ENCODE measurements at places on chromosomes 7 and 10.

- DNase-seq: peak; percentile 77
Measured at GRCh38 chr10:17229967-17230682, 2.1 kb downstream of the VIM start.

DNA sequence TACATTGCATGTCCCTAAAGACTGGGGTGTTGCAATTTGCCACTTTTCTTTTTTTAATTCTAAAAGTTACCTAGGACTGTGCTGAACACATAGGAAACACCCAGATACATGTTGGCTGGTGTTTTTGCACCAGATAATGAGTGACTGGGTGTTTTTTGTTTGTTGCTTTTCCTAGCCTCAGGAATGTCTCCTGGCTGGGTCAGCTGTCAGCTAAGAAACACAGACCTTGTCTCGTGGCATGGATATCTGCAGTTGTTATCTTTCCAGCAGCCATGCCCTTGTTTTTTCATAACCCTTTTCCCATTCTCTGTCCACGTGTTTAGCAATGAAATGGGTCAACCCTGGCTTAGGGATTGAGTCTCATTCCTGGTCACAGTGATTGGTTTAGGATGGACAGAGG is 433.9 kb upstream of the ZMIZ1 start:
- no peak for DNase-seq

DNA sequence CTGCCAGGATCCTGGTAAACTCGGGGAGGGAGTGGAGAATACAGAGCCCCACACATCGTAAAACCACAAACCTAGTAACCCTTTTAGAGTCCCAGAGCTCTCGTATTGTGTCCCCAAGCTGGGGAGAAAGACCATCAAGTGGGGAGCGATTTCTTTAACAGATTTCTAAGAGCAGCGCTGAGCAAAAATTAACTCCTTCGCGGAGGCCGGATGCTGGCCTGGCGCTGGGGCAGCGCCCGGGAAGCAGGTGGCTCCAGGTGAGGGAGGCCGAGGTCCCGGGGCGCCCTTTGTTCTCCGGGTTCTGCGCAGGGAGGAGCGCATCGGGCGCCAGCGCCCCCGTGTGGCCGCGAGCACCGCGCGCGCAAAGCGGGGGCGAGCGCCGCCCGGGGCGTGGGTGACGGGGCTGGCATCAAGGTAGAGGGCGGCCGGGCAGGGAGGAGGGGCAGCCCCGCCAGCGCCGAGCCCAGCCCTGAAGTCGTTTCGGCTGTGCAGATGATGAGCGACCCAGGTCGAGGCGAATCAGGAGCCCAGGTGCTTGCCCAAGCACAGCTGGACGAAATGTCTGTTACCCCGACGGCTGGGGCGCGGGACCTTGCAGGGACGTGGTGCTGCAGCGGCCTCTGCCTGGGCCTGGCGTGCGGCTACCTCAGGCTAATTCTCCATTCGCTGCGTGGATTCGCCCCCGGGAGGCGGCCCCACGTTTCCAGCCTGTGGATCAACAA is 10.4 kb upstream of the FGFR2 start:
- no peak for DNase-seq

- DNase-seq: peak; percentile 97
Measured at GRCh38 chr7:112080441-112080840, 125.8 kb downstream of the DOCK4 start.

Data from fibroblast of gingiva (primary cell).